Right ventricle myocardium inferior (tissue), 1 donor: ENCODE measurements at places on chromosomes 12 and 14. TPM values are rescaled to one million over a fixed set of nuclear protein-coding genes. Genes with fewer than 3 reads are reported as not detected.

CELA1 gene
- not detected for total RNA-seq

RGS6 gene
- total RNA-seq, result 23.3 TPM

NRL gene
- 1.8 TPM for total RNA-seq

GZMH gene
- total RNA-seq, result 1.2 TPM

LUM gene
- total RNA-seq, result 54.9 TPM

RD3L gene
- 25.1 TPM for total RNA-seq

PDZRN4 gene
- total RNA-seq, result not detected

USP44 gene
- 1.0 TPM for total RNA-seq

FOXG1 gene
- not detected for total RNA-seq

BDKRB2 gene
- total RNA-seq, result 0.76 TPM

ADAMTS20 gene
- not detected for total RNA-seq

SDSL gene
- 8.5 TPM for total RNA-seq

TAS2R46 gene
- 0.43 TPM for total RNA-seq

DNA sequence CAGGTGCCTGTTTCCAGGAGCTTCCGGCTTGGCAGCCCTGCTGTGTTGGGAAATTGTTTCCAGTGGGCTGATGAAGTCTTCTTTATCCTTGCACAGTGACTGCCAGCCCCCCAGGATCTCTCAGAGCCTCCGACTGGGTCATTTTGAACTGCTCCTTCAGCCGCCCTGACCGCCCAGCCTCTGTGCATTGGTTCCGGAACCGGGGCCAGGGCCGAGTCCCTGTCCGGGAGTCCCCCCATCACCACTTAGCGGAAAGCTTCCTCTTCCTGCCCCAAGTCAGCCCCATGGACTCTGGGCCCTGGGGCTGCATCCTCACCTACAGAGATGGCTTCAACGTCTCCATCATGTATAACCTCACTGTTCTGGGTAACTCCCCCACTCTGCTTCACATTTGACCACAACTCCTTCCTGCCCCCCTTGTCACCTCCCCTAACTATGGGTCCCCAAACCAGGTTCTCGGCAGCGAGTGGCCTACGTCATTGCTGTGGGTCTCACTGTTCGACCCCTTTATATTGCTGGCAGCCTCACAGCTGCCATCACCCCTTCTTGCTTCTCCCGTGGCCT is 2.3 kb downstream of the LAG3 start:
- DNase-seq, result no peak

GRCh38 chr12:90499795-90500194 is 455.2 kb downstream of the CCER1 start:
- no peak for DNase-seq

GRCh38 chr14:55107766-55108554 is 21.1 kb upstream of the LGALS3 start:
- peak; percentile 91 for DNase-seq

- DNase-seq, result no peak
Observed at GRCh38 chr12:109858764-109859163, 21.6 kb downstream of the GLTP start.

DNA sequence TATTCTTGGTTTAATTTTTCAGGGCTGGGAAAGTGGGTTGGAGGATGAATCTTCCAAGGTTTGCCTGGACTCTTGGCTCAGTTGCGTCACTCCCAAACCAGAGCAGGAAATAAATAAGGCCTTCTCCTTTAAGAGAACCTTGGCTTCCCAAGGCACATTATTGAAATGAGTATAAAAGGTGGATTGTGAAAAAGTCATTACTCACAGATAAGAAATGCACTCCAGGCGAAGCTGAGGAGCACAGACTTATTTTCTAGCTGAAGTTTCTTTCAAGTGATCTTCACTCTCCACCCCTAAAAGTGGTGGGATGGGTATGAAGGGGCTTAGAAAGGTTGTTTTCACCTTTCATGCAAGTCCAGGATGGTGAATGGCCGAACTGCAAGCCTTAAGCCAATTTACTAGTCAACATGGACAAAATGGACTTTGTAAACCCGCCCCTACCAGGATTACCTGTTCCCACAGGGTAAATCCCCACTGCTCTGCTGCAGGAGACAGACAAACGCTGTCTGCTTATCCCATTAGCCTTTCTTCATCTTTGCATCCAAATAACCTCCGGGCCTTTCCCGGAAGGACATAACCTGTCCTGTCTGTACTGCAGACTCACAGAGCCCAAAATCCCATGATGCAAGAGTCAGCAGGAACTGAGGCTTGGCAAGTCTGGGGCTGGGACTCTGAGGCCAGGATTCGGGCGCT is 207.6 kb downstream of the BCL11B start:
- DNase-seq, result no peak

GRCh38 chr12:75986001-75986746 is 45.4 kb downstream of the PHLDA1 start:
- DNase-seq, result no peak

DNA sequence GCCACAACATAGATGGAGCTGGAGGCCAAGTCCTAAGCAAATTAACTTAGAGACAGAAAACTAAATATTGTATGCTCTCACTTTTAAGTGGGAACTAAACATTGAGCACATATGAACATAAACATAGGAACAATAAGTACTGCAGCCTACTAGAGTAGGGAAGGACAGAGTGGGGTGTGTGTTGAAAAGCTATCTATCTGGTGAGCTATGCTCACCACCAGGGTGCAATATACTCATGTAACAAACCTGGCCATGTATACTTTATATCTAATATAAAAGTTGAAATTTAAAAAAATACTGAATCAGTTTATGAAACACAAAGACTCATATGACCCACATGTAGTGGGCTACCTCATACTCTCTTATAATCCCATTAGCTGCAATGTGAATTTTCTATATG is 1305.0 kb downstream of the LRFN5 start:
- no peak for DNase-seq

- DNase-seq, result peak; percentile 83
Observed at GRCh38 chr14:91177073-91178034, 63.5 kb downstream of the DGLUCY start.

GRCh38 chr12:46472893-46473633 is 100.5 kb upstream of the SLC38A2 start:
- DNase-seq, result no peak

DNA sequence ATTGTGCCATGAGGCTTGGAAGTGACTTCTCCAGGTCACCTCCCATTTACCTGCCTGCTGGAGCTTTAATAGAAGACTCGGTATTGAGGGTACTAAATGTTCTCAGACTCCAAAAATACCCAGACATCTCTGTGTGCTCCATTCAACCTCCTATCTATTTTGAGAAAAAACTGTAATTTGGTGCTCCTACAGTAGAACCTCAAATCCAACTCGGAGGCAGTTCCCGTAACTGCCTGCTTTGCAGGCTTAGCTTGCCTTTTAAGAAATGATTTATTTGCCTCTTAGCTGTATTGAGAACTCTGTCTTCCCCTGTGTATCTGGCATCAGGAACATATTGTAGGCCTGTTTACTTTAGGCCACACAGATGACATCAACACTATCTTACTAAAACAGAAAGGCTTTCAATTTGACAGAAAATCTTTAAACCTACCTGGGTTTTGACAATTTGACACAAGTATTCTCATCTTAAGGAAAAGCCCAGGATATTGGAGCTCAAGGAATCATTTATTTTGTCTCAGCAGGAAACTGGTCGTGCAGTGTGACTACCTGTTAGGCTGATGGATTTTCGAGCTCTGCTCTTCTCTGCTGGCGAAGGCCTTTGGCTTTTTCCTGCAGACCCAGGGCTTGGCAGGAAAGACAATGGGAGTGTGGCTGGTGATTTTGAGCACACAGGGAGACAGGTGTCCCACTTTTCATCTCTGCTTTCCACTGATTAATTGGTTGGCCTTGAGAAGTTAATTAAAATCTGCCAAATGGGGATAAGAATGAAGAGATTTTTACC is 314.8 kb downstream of the SNAPC1 start:
- DNase-seq, result no peak

GRCh38 chr12:52924764-52925716 is 20.2 kb upstream of the KRT8 start:
- no peak for DNase-seq

- no peak for DNase-seq
Observed at GRCh38 chr12:105736498-105736897, 402.3 kb downstream of the NUAK1 start.

- no peak for DNase-seq
Observed at GRCh38 chr12:75782069-75782581, 249.5 kb downstream of the PHLDA1 start.

DNA sequence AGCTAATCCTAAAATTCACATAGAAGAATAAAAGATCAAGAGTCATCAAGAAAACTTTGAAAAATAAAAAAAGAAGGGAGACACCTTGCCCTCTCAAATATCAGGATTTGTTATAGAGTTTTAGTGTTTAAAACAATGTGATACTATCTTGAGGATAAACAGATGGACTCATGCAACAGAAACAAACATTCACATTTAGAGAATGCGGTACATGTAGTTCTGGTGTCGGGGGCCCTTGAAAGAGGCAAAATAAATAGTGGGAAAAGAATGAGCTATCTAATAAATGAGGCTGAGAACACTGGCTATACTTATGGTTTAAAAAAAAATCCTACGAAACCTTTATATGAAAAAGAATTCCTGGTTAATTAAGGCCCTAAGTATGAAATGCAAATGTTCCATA is 127.7 kb downstream of the LLPH start:
- no peak for DNase-seq

DNA sequence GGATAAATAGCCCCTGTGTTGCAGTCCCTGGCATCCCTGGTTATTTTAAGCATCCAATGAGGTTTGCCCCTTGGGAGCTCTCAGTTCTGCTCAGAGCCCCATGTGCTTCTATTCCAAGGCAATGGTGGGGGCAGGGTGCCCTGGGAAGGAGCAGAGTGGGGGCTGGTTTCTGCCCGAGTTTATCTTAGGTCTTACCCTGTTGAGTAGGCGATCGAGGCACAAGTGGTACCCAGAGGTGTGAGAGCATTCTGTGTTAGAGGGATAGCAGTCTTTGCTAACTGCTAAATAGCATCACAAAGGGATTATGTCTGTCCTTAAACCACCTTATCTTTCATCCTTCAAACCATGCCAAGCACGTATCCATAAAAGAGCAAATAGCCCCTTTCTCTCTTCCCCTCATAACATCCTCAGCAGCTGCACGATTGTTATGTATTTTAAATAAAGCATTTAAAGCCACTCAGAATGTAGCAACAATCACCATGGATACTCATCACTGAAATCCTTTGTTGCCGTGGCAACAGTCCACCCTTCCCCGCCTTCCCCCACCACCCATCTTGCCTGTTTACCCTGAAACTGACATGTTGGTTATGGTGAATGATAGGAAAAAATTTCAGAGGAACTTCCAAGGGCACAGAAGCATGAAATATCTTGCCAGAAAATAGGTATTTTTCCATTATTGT is 139.3 kb downstream of the PTPN11 start:
- no peak for DNase-seq

DNA sequence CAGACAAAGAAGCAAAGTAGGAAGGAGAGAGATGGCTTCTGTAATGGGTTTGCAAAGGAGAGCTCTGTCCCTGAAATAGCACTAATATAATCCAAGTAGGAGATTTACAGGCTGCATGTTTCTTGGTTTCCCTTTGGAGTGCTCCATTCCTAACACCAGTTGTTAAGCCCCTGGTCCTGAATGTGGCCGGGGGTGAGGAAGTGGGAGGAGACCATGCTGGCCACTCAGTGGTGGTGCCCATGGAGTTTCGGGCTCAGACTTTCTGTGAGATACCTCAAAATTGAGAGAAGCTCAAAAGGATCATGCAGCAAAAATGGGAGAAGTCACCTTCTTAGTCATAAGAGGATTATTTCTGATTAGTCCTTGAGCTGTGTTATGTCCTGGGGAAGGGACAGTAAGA is 88.5 kb downstream of the DAD1 start:
- DNase-seq, result no peak

DNA sequence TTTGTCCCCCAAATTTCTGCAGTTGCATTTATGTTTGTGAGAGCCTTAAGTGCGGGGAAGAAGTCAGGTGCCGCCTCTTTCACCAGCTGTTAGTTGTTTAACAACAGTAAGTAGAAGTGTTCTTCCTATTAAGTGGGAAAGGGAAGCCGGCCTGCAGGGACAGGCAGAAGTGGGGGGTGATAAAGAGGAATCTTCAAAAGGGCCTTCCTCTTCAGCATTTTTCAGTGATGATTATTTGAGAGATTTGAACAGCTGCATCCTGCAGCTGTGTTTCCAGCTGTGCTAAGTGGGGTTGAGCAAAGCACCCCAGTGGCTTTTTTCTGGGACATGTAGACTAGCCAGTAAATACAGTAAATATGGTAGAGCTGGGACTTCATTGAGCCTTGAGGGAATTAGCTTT is 32.1 kb upstream of the SLC38A1 start:
- DNase-seq, result peak; percentile 53

DNA sequence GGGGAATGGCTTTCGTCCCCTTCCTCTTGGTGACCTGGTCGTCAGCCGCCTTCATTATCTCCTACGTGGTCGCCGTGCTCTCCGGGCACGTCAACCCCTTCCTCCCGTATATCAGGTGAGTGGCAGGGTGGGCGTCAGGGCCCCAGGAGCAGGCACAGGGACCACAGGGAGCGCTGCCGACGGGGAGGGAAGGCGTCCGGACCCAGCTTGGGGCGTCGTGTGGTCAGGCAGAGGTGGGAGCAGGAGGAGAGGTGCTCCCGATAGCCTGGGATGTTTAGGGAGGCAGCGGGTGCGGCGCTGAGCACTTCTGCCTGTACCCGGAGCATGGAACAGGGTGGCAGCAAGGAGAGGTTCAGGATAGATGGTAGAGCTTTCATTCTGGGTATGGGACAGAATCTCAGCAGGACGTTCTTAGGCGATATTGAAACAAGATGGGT is 444 bp downstream of the DRAM1 start:
- peak; percentile 78 for DNase-seq

GRCh38 chr12:26697217-26697616 is 135.8 kb downstream of the ITPR2 start:
- DNase-seq, result no peak

DNA sequence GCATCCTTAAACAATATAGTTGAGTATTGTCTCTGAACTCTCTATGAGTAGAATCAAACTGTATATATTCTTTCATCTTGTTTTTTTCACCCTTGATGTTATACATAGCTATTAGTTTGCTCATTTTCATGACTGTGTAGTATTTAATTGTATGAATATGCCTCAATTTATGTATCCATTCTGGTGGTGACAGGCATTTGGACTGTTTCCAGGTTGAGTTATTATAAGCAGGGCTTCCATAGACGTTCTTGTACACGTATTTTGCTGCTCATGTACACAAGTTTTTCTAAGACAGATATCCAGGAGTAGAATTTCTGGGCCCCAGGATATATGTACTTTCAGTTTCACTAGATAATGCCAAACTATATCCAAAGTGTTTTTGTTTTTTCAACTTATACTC is 211.4 kb downstream of the NTF3 start:
- no peak for DNase-seq
